ENCODE measurements at places on chromosomes 5 and 9. TPM values are rescaled to one million over a fixed set of nuclear protein-coding genes. Genes with fewer than 3 reads are reported as not detected.

DNA sequence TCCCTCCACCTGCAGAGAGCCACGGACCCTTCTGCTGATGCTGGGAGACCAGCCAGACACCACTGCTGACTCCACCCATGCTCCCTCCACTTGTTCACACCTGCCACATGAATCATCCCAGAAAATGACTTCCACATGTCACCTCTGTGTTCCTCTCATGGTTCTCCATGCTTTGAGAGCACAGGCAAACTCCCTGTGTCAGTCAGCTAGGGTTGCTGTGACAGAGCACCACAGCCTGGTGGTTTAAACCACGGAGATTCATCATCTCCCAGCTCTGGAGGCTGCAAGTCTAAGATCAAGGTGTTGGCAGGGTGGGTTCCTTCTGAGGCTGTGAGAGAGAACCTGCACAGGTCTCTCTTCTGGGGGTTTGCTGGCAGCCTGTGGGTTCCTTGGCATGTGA is 381.4 kb downstream of the GADD45G start:
- no peak for DNase-seq

- no peak for DNase-seq
These were observed 23.5 kb downstream of the ZFR start for GRCh38 chr5:32421075-32421474.

DNA sequence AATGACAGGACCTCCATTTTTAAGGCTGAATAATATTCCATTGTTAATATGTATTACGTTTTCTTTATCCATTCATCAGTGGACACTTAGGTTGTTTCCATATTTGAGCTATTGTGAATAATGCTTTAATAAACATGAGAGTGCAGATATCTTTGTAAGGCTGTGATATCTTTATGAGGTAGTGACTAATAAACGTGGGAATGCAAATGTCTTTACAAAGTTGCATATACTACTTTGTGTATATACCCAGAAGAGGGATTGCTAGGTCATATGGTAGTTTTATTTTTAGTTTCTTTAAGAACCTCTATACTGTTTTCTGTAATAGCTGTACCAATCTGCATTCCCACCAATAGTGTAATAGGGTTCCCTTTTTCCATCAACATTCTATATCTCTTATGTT is 148.7 kb downstream of the FOCAD start:
- DNase-seq = no peak

The SPATA6L gene
- total RNA-seq = 0.47 TPM

The CCNJL gene
- total RNA-seq = 1.7 TPM
